ENCODE measurements at places on chromosomes 16 and 17.
A peak's percentile ranks its signal among the peaks of the same experiment; 100 is the strongest.

DNA sequence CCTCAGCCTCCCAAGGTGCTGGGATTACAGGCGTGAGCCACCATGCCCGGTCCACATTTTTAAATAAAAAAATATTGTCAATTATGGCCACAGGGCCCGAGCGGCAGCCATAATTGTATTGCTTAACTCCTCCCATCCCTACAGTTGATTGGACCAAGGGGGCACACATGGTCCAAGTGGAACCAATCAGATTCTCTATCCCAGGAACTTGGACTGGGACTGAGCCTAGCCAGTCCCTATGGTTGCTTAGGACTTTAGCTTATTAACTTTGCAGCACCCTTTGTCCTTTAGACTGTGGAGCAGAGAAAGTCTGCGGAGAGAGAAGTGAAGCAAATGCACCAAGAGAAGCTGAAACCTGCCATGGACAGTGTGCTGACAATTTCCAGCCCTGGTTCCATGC, 5.5 kb upstream of the RDM1 start:
- DNase-seq = no peak

DNA sequence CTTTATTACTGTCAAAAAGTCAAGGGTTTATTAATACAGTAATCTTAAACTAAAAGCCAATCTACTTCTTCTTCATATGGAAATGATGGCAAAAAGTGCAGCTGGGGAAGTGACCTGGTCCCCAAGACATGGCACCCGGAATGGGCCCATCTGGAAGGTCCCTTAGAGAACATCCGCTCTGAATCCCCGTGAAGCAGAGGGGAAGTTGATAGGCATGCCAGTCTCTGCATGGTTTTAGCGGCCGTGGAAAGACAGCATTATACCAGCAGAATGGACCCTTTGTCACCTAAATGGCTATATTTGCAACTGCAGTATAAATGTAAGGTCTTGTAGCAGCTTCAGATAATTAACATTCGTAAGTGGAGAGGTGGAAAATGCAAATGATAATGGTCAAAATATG, 32.4 kb downstream of the COTL1 start:
- DNase-seq = no peak

GRCh38 chr17:35630530-35631148, 43.5 kb downstream of the AP2B1 start:
- DNase-seq = peak; percentile 58

DNA sequence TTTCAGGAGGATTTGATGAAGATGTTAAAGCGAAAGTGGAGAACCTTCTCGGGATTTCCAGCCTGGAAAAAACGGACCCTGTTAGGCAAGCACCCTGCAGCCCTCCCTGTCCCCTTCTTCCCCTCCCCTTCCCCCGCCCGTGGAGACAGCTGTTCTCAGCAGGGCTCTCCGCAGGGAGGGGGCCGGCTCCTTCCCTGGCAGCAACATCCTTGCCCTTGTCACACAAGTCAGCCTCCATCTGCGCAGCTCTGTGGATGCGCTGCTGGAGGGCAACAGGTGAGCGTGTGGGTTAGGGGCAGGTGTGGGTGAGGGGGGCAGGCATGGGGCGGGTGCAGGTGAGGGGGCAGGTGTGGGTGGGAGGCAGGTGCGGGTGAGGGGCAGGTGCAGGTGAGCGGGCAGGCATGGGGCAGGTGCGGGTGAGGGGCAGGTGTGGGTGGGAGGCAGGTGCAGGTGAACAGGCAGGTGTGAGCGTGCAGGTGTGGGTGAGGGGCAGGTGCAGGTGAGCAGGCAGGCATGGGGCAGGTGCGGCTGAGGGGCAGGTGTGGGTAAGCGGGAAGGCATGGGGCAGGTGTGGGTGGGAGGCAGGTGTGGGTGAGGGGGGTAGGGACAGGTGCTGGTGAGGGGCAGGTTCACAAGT, 9.4 kb downstream of the CYBC1 start:
- no peak for DNase-seq

- no peak for DNase-seq
Observed at GRCh38 chr17:20896153-20896649, 146.6 kb downstream of the USP22 start.

Measured in AG08395 (cell line).